ENCODE measurements at places on chromosomes 1 and 21.

DNA sequence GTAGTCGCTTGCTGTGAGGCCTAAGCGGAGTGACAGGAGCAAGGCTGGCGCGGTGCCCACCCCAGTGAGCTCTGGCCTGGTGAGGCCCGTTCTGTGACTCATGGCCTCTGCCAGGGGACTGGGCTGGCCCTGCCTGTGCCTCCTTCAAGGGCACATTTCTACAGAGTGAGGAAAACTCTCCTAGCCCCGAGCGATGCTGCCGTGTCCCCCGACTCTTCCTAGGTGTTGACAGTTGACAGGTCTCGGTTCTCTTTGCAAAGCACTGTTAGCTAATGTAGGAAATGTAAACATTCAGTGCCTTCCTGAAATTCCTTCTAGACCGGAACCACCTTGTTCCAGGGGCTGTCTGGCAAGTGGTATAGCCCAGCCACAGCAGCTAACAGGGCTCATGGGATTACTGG is 43.9 kb downstream of the ABCG1 start:
- DNase-seq = no peak

DNA sequence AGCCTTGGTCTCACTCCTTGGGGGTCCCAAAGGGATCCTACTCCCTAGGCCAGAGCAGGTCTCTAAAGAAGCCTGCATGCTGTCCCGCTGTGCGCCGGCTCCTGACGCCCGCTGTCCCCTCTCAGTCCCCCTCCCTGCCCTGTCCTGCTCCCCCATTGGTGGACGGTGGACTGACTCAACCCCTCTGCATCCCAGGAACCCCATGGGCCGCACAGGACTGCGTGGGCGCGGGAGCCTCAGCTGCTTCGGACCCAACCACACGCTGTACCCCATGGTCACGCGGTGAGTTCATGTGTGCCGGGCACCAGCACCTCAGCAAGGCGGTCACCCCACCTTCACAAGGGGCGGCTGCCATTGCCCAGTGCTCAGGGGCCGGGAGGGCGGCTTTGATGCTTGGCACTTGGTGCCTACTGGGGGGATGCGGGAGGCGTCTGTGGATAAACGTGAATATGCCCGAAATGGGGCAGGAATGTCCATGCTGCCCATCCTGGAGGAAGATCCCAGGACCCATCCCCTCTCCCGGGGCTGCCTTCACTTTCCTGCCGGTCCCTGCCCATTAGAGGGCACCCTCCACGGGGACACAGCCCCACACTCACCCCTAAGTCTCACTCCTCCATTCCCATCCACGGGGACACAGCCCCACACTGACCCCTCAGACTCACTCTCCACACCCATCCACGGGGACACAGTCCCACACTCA is 20.2 kb upstream of the LRRC3 start:
- DNase-seq = no peak

DNA sequence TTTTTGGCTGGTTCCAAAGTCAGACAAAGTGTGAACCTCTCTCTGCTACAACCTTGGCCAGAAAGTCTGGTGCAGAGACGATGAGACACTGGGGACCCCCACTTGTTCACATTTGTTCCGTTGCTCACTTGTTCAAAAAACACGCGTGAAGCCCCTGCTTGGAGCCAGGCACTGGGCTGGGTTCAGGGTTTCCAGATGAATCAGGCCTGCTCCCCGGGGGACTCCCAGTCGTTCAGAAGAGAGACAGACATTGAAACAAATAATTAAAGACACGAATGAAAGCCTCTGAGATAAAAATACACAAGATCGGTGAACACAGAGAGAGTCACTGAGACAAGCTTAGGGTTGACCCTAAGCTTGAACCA is 101.5 kb upstream of the RUNX3 start:
- DNase-seq = peak; percentile 28

DNA sequence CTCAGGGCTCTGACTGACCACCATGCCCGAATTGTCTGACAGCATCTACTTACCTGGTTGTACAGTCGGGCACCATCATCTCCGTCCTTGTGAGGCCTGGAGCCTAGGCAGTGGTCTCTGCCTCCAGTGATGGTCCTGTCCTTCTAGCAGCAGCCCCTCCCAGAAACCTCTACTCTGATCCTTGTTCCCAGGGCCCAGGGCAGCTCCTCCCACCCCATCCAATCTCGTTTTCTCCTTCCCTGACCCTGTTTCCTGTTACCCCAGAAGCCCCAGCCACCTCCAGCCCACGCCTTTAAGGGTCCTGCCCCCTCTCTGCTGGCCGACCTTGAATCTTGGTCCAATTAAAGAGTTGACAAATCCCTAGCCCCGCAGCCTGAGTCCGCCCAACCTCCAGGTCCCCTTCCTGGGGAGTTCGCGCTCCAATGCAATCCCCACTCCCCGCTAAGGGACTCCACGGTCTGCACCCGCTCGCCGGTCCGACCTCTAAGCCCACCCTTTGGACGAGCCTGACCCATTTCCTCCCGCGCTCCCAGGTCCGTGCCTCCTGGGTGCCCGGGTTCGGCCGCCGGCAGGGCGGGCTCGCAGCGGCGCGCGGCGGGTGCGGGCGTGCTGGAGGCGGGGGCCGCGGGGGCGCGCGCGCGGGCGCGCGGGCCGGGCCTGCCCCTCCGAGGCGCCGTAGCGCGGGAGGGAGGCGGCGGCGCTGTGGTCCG is at the start of gene B4GALT2:
B4GALT2 (plus strand) TSS at position 660 of the 710 bp plus-strand sequence. CDS start 1,951 bp downstream, outside the sequence.
- DNase-seq = no peak

DNA sequence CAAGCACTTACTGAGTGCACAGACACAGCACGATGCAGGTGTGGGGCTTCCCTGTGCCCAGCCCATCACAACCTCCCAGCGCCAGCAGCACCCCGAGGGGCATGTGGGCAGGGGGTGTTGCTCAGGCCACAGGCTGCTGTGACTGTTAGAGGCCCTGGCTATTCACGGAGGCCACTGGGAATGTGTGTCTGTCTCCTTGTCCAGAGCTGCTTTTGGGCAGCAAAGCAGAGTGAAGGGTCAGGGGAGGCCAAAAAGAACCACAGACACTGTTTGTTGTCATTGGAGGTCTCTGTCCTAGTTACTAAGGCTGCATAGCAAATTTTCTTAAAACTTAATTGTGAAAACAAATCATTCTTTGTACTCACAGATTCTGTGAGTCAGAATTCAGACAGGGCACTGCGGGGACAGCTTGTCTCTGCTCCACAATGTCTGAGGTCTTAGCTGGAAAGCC is 49.6 kb downstream of the TNFRSF8 start:
- DNase-seq = no peak

- no peak for DNase-seq
Observed at GRCh38 chr1:29786791-29787732, 550.7 kb downstream of the PTPRU start.

- no peak for DNase-seq
Observed at GRCh38 chr1:82319546-82319945, 518.8 kb downstream of the ADGRL2 start.

DNA sequence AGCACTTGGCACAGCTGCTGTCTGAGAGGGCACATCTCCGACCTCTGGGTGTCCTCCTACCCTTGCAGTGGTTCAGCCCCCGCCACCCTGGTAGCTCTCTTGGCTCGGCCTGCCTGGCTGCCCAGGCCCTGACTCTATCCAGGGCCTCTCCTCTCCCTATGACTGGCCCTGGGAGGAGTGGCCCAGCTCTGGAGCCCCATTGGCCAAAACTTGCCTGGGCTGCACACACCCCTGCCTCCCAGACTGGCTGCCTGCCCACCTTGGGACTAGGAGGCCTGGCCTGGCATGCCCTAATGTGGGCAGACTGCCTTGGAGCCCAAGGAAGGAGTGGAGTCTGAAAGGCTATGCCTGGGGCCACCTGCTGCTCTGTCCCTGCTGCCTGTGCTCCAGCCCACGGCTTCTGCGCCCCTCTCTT is 33.6 kb downstream of the ACOT11 start:
- no peak for DNase-seq

DNA sequence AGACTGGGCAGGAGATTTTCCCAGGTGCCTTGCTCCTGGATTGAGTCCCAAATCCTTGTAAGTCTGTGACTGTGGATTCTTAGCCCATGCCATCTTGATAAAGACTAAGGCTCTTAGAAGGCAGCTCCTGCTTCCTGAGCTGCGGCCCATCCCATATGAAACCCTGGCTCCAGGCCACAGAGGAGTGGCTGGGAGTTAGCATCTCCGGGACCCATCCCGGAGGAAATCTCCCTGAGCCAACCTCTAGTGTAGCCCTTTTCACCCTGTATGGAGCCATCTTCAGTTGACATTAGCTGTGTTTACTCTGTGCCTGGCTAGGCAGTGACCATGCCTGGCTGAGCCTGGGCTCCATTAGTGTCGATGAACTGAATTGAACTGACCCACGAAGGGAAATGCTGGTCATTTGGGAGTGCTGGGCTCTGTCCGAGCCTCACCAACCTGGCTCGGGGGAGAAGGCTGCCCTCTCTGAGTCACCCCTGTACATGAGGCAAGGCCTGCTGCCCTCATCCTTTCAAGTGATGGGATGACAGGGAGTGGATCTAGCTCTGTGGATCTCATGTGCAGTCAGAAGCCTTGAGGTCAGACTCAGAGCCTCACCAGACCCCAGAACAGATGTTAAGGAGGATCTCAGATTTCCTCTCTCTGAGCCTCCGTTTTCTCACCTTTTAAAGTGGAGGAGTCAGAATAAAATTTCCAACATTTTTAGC is 37.5 kb downstream of the LGR6 start:
- no peak for DNase-seq

- DNase-seq = no peak
Observed at GRCh38 chr1:54248966-54249365, 49.0 kb downstream of the MRPL37 start.

GRCh38 chr1:233406339-233406960 is 78.9 kb downstream of the MAP3K21 start:
- DNase-seq = no peak

GRCh38 chr1:165445388-165445787 is 462 bp upstream of the RXRG start:
- DNase-seq = no peak

- DNase-seq = no peak
Observed at GRCh38 chr1:21816602-21817302, 4.7 kb downstream of the LDLRAD2 start.

- no peak for DNase-seq
Observed at GRCh38 chr1:68525781-68526180, 28.9 kb upstream of the DEPDC1 start.

DNA sequence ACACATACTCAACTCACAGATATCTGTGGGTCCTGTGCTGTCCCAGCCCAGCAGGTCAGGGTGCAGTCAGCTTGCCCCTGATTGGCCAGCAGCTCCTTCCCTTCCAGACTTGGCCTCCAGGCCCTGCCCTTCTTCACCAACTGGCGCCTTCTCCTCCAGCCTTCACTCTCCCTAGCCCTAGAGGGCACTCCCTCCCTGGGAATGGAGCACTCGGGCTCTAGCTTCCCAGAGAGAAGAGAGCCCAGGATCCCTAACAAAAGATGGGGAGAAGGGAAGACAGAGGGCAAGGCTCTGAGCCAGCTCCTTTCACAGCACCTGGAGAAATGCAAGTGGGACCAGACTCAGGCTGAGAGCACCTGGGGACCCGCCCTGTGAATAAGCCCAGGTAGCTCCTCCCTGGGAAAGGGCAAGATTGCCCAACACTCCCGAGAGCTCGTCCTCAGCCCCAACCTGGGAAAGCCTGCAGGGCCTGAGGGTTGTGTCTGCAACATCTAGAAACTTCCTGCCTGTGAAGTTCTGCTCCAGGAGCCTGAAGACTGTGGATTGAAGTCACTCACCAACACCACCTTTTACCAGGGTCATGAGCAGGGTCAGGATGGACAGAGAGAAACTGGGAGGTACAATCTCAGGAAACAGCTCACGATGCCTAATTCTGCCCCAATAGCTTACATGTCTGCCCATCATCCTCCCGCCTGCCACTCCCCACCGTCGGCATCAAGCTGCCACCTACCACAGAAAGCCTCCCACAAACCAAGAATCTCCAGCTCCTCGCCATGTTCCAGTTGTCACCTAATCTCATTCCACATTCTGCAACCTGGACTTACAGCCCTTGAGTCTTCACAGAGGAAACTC is at the start of gene PGLYRP4:
PGLYRP4 (minus strand) TSS at position 331 of the 852 bp plus-strand sequence. CDS start 909 bp downstream, outside the sequence.
- no peak for DNase-seq

DNA sequence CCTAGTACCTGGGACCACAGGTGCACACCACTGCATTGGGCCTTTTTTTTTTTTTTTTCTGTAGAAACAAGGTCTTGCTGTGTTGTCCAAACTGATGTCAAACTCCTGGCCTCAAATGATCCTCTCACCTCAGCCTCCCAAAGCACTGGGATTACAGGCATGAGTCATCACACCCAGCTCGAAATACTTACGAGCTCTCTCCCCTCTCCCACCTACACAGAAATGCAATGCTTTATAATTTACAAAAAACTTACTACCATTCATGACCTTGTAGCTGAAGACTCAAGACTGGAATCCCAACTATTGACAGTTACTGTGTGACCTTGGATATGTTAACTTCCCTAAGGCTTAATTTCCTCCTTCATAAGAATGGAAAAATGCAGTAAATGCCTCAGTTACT is 18.7 kb downstream of the FOXJ3 start:
- DNase-seq = no peak

DNA sequence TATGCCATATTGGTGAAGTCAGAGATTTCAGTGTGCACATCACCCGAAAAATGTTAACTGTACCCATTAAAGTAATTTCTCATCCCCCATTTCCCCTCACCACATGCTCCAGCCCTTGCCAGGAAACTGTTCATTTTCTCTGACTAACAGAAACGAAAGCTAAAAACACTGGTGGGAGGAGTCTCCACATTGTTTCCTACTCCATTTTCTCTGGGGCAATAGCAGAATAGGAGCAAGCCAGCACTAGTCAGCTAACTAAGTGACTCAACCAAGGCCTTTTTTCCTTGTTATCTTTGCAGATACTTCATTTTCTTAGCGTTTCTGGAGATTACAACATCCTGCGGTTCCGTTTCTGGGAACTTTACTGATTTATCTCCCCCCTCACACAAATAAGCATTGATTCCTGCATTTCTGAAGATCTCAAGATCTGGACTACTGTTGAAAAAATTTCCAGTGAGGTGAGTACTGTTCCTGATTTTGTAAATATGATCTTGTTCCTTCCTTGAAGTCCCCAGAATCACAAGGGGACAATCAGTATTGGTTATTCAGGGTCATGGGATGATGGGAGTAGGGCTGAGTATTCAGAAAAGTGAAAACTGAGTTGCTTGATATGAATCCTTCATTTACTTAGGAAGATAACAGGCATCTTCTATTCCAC is at the start of gene IFI16:
IFI16 (plus strand) TSS at position 204 of the 658 bp plus-strand sequence. CDS start 4,774 bp downstream, outside the sequence.
- peak; percentile 80 for DNase-seq

DNA sequence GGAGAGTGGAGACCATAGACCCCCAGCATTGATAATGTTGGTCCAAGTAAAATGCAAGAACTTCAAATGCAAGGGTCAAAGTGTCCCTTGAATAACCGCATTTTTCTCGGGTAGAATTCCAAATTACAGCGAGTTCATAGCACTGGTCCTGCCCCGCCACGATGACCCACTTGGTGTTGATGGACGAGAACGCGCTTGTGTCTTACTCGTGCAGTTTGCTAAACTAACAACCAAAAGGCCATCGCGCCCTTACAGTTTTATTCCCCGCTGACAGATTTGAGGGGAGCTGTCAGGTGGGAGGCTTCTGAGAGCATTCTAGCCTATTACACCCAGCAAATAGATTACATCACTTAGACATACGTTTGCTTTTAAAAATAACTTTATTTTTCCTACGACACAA is 17.3 kb upstream of the TSPEAR start:
- no peak for DNase-seq

- DNase-seq = no peak
Observed at GRCh38 chr1:61300899-61301298, 218.5 kb downstream of the NFIA start.
